ENCODE measurements at places on chromosomes 16 and 17. TPM values are rescaled to one million over a fixed set of nuclear protein-coding genes. Genes with fewer than 3 reads are reported as not detected.

Gene ITGB4
- not detected for total RNA-seq

Gene KLHDC4
- total RNA-seq = 65.4 TPM

Gene MEIOB
- 2.4 TPM for total RNA-seq

Gene ZNF689
- total RNA-seq = 14.6 TPM

Gene ZNF785
- total RNA-seq = 58.4 TPM

Gene ABCC3
- total RNA-seq = not detected

Gene ADAD2
- total RNA-seq = not detected

Gene MYH2
- not detected for total RNA-seq

Gene OR1F1
- not detected for total RNA-seq

Gene HS3ST3B1
- total RNA-seq = 2.4 TPM

Measured in glutamatergic neuron (in vitro differentiated cells).